Activated T-cell treated with anti-CD3 and anti-CD28 coated beads for 4 hours (primary cell): ENCODE measurements at places on chromosomes 7 and 10.

DNA sequence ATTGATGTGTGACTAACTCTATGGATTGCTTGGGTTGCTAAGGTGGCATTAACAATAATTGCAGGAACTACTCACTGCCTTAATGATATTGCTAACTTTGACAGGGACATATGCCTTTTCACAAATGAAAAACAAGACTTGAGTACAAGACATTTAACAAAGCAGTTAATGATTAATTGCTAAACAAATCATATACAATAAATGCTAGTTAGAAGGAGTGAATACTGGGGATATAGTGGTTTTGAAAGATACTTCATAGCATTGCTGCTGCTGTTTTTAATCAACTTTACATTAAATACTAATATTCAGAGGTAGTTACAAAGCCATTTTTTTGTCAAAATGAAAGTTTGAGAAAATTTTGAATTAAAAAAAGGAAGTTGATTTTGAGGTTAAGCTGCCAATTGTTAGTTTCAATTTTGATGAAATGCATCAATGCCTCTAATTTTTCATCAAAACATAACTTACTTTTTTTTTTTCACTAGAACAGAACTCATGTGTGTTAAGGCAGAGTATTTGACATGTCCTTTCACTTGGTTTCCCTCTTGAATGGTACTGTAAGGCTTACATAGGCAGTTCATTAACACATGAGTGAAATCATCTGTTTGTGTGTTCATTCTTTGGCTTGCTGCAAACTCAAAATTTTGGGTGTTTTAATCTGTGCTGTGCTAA, 106.2 kb upstream of the SEMA3D start:
- no peak for DNase-seq

DNA sequence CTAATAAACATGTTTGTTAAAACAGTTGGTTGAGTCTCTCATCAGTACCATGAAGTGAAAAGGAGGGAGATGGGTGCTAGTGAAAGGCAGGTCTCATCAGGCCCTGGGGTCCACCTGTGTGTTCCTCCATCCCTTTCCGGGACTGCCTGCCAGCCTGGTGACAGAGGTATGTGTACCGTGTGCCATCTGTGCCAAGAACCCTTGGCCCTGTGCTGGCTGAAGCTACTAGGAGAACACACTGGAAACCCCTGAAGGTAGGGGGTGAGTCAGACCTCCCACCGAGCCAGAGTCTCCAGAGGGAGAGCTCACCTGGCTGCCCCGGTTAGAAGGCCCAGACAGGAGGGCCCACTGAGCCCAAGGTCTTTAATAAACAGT, 2.3 kb downstream of the DDIT4 start:
- no peak for DNase-seq

- DNase-seq = peak; percentile 30
These were observed 662 bp downstream of the DNAJC2 start for GRCh38 chr7:103343758-103344452.

- DNase-seq = no peak
These were observed 13.9 kb upstream of the SH2D4B start for GRCh38 chr10:80523773-80524172.

GRCh38 chr10:128461991-128462390, 335.8 kb upstream of the MKI67 start:
- no peak for DNase-seq

DNA sequence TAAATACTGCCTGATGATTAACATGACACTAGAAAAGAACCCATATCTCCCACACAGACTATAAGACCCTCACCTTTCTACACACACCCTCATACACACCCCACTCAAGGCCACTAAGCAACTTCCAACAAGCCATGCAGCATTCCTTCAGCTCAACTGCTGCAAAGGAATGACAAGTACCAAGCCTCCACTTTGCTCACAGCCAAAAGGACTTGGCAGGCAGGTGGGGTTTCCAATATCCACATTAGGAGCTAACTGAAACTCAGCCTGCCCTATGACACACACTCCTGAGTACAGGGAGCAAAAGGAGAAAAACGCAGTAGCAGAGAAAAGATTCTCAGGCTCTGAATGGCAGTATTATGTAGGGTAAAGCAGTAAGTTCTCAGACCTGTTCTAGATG, 13.4 kb downstream of the USP54 start:
- no peak for DNase-seq

- DNase-seq = peak; percentile 40
These were observed 51.7 kb downstream of the PROSER2 start for GRCh38 chr10:11874568-11875493.

GRCh38 chr7:33720139-33720538, 185.2 kb upstream of the BMPER start:
- DNase-seq = no peak

GRCh38 chr7:84194484-84195271, at the start of gene SEMA3A:
SEMA3A (minus strand) TSS chr7:84194789; CDS start chr7:84194586, 203 bp downstream.
- no peak for DNase-seq

DNA sequence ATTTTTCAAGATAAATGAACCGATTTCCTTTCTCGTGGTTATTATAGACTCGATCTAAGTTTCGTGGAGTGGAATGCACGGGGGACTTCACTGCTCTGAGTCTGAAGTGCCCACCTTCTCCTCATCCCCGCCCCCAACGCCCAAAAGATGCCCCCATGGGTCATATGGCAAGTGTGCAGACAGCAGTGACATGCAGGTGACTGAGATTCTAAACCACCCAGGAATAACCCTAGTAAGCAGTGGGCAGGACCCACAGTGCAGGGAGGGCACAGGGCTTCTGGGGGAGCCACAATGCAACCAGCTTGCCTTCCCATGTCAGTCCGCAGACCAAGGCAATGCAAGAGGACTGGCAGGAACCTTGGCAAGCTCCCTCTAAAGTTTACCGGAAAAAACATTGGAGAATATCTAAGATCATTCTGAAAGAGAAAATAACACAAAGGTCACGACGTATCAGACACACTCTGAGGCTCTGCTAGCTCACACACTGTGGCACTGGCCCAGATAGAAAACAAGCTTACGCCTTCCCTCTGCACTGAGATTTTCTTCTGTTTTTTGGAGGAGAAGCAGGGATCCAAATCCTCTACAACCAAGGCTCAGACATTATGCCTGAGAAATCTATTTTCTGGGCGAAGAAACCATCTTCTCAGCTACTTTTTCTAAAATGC, 239.6 kb downstream of the MAD1L1 start:
- DNase-seq = no peak

GRCh38 chr10:11331726-11332125, 279.7 kb downstream of the USP6NL start:
- DNase-seq = no peak

DNA sequence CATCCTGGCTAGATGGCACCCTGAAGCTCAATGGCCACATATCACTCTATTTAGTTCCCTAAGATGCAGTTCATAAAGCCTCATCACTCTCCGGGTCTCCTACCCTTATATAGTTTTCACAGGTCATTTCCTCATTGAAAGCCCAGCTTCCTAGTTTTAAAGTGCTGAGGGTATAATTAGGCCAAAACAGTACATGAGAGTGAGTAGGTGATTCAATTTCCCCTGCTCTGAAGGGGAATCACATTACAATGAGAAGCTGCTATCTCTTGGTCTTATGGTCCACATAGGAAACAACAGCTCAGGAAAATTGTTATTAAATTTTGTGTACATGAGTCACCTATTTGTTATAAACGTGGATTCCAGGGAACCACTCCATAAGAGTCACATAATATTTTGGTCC, 162.0 kb downstream of the SEMA3E start:
- no peak for DNase-seq
